A549 treated with GW870086 at 1 μM for 4 hours (cell line): ENCODE measurements at places on chromosomes 12 and 14. TPM values are rescaled to one million over a fixed set of nuclear protein-coding genes. Genes with fewer than 3 reads are reported as not detected.

Gene CIROP
- not detected in 5 replicates for total RNA-seq

Gene KLRC4
- total RNA-seq, result not detected in 5 replicates

Gene ADCY4
- not detected in 5 replicates for total RNA-seq

Gene CLEC14A
- not detected in 5 replicates for total RNA-seq

Gene RNFT2
- total RNA-seq, result 1.8 to 3.7 TPM (median 2.1 TPM) in 5 replicates

Gene TEX52
- not detected in 5 replicates for total RNA-seq

Gene ACRBP
- total RNA-seq, result 0.19 to 0.24 TPM (median 0.19 TPM) in 3 of 5 replicates, not detected in the others

Gene DTX1
- total RNA-seq, result 0.41 to 0.56 TPM (median 0.50 TPM) in 5 replicates
